ENCODE measurements at places on chromosomes 12 and 14. TPM values are rescaled to one million over a fixed set of nuclear protein-coding genes. Genes with fewer than 3 reads are reported as not detected.

DNA sequence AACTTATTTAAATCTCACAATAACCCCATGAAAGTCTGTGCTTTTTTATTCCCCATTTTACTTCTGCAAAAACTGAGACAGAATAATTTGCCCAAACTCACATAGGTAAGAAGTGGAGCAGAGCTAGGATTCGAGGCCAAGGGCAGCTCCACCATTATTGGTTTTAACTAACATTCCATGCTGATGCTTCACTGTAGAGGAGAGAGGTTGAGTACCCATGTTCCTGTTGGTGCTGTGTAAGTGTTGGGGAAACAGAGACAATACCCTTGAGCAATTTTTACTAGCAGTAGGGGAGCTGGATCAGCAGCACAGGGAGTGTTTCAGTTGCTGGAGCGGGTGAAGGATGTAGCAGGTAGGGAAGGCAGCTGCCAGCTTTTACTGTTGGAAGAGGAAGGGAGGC is 21.1 kb downstream of the RASSF8 start:
- DNase-seq = no peak

NKX2-1 gene
- not detected for polyA plus RNA-seq

- no peak for DNase-seq
Measured at GRCh38 chr12:80864046-80864735, 73.5 kb downstream of the LIN7A start.

KRT6A gene
- 1.5 TPM for polyA plus RNA-seq

DNA sequence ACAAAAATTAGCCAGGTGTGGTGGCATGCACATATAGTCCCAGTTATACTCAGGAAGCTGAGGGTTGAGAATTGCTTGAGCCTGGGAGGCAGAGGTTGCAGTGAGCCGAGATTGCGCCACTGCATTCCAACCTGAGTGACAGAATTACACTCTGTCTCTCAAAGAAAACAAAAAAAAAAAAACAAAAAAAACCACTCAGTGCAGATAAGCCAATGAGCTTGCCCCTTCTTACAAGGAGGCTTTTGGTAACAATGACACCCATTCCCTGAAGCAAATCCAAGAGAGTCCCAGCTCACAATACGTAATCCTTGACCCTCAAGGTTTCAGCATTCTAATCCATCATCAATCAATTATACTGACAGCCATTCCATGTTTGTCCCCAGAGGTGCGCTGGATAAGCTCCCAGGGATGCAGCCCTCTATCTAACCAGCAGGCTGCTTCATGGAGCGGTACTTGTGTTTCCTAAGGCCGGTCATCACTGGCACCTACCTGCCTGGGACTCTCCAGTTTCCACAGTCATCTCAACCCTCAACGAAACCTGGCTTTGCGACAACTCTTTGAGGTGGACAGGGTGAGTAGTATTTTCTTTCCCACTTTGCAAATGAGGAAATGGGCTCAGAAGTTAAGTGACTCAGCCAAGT is 12.4 kb downstream of the GCN1 start:
- DNase-seq = no peak

- no peak for DNase-seq
Measured at GRCh38 chr12:130977046-130977742, 23.5 kb downstream of the ADGRD1 start.

DNA sequence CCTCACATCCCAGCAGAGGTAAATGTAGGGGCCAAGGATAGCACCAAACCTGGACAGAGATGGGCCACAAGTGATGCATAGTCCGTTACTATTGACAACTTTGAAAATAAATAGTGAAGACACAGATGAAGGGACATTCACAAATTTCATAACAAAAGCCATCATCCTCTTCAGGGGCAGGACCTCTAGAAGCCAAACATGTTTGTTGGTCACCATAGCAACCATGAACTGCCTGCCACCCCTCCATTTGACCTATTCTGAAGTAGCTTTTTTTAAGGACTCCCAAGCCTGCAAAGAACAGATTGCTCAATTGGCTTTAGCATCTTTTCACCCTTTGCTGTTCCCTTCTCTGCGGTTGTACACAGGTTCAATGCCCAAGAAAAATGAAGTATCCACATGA is 35.7 kb upstream of the MDM1 start:
- no peak for DNase-seq
